Daoy (cell line): ENCODE measurements at places on chromosomes 6 and 20. TPM values are rescaled to one million over a fixed set of nuclear protein-coding genes. Genes with fewer than 3 reads are reported as not detected.

The PNLDC1 gene
- total RNA-seq, result 0.06 TPM in 1 of 2 replicates, not detected in the other

The RAET1G gene
- 0.27 and 0.86 TPM in 2 replicates for total RNA-seq

GRCh38 chr6:46105568-46105967, 24.2 kb upstream of the ENPP4 start:
- DNase-seq, result no peak

DNA sequence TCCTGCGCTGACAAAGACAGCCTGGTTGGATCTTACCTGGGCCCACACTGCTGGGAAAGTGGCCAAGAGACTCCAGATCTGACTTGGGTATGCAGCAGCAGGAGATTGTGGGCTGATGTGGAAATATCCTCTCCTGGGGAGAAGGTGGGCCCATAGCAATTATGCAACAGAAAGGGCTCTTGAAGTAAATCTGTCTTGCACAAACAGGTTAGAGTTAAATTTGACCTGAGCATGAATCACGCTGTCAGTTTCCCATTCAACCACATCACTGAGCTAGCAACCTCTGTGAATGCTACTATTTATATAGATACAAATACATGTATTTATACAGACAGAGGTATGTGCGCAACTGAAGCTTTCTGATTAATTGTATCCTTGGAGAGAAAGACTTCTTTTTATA, 28.3 kb upstream of the PDYN start:
- no peak for DNase-seq

DNA sequence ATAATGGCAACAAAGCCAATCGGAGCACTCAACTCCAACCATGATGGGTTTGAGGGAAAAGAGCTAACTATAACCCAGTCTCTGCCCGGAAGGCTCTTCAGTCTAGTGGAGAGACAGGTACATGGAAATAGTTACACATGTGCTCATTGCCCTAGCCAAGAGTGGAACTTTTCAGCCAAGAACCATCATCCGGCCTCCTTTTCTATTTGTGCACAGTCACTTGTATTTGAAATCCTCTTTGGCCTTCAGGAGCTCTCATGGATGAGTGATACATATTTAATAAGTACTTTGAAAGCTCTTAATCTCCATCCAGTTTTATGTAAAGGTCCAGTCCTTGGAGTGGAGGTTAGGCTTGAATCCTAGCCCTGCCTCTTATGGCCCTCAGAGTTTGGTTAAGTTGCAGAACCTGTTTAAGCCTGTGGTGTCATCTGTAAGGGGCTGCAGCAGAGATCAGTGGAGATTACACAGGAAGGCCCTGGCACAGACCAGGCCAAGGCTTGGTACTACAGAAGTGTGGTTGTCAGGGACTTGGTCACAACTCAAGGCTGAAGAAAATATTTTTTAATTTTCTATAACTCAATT, 72.3 kb upstream of the SMLR1 start:
- DNase-seq, result no peak
